ENCODE measurements at places on chromosomes 6 and 20. TPM values are rescaled to one million over a fixed set of nuclear protein-coding genes. Genes with fewer than 3 reads are reported as not detected.

DNA sequence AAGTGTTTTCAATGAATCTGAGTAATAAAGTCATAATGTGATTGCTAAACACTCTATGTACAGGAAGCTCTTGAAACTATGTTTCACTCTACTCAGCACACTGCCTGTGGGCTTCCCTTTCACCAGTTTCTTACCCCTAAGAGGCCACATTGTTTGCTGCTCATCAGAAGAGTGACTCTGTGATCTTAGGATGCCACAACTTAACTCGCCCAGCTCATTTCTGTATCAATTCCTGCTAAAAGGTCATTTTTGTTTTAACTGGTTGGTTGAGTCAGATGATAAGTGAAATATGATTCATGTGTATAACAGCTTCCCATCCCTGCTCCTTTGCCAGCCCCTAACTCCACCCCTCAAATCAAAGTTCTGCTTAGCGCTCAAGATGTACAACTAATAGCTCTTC is 9.8 kb upstream of the NDUFAF4 start:
- no peak overlapping the region for H3K4me3 ChIP-seq
- DNase-seq: no peak
- H3K4me1 ChIP-seq: no peaks in the 10 kb centered on the region
- peaks cover 92% of the 10 kb centered on the region for H3K27me3 ChIP-seq

DNA sequence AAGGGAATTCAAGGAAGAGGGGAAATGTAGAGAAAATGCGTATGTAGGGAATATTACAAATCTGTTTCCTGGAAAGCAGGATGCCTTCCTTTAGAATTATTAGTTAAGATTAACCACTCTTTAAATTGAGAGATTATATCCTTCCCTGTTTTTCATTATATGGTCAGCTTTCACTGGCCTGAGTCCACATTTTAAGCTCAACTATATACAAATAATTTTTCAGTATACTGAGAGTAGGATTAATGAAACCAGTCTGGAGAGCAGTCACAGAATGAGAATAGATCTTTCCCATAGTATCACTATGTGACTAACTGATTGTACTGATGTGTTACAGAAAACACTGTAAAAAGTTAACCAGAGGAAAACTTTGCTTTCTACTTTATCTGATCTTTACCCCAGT is 306.3 kb downstream of the LAMA2 start:
- no peak overlapping the region for H3K27ac ChIP-seq
- H3K4me1 ChIP-seq: peaks cover 6% of the 10 kb centered on the region
- H3K27me3 ChIP-seq: no peaks in the 10 kb centered on the region
- DNase-seq: no peak
- H3K36me3 ChIP-seq: no peaks in the 10 kb centered on the region
- H3K4me3 ChIP-seq: no peak overlapping the region

GRCh38 chr6:20837189-20837588 is 302.9 kb downstream of the CDKAL1 start:
- H3K27ac ChIP-seq: no peak overlapping the region
- H3K4me3 ChIP-seq: no peak overlapping the region
- DNase-seq: no peak
- H3K27me3 ChIP-seq: no peaks in the 10 kb centered on the region

GRCh38 chr20:45882469-45883099 is 1.6 kb downstream of the ZSWIM1 start:
- no peak for DNase-seq
- H3K4me1 ChIP-seq: peaks cover 21% of the 10 kb centered on the region
- H3K4me3 ChIP-seq: peak overlapping the region; percentile 97
- H3K36me3 ChIP-seq: peaks cover 11% of the 10 kb centered on the region
- H3K27ac ChIP-seq: no peak overlapping the region
- no peaks in the 10 kb centered on the region for H3K27me3 ChIP-seq

- H3K4me1 ChIP-seq: no peaks in the 10 kb centered on the region
- no peak overlapping the region for H3K4me3 ChIP-seq
- no peaks in the 10 kb centered on the region for H3K27me3 ChIP-seq
- DNase-seq: no peak
- no peaks in the 10 kb centered on the region for H3K36me3 ChIP-seq
- no peak overlapping the region for H3K27ac ChIP-seq
Measured at GRCh38 chr6:118700531-118700930, 49.1 kb upstream of the CEP85L start.

GRCh38 chr6:127190552-127190951 is 72.1 kb downstream of the RSPO3 start:
- no peaks in the 10 kb centered on the region for H3K36me3 ChIP-seq
- peak; percentile 40 for DNase-seq
- H3K4me3 ChIP-seq: no peak overlapping the region
- H3K27me3 ChIP-seq: peaks cover 27% of the 10 kb centered on the region

- DNase-seq: peak; percentile 27
Measured at GRCh38 chr6:112618849-112619248, 271.7 kb downstream of the RFPL4B start.

DNA sequence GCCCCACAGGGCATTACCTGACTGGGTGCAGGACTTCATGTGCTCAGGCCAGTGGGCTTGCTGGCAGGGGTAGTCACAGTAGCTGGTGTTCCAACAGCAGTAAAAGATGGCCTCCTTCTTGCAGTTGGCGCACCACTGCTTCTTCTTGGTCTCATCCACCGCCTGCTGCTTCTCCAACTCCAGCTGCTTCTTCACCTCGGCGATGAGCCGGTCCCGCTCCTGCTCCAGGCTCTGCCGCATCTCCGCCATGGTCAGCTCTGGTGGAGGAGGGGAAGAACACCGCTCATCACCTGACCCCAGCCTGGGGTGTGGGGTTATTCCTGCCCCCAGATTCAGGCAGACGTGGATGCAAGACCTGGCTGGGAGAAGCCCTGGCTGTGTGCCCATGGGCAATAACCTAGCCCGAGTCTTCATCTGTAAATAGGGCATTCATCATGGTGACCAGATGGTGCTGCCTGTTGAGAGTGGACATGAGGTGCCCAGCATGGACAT is 132.2 kb downstream of the ZMYND8 start:
- peak overlapping the region; percentile 48 for H3K27ac ChIP-seq
- H3K4me1 ChIP-seq: no peaks in the 10 kb centered on the region
- no peak for DNase-seq

DNA sequence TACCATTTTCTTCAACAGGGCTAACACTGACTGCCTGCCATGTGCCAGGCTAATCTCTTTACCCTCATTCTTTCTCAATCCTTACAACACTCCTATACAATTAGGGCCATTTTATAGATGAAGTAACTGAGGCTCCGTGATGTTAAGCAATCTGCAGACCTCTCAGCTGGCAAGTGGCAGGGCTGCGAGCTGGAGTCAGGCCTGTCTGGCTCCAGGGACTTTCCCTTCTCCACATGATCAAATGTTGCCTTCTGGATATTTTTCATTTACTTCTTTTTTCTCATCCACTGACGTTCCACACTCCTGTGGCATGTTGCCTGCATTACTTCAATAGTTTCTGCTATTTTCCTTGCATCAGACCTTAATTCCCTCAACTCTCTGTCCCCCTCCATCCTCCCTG is 55.2 kb upstream of the TAGAP start:
- H3K27me3 ChIP-seq: peaks cover 16% of the 10 kb centered on the region
- H3K36me3 ChIP-seq: no peaks in the 10 kb centered on the region
- peaks cover 6% of the 10 kb centered on the region for H3K4me1 ChIP-seq
- no peak overlapping the region for H3K27ac ChIP-seq

- H3K27me3 ChIP-seq: no peaks in the 10 kb centered on the region
- H3K4me1 ChIP-seq: peaks cover 17% of the 10 kb centered on the region
- H3K4me3 ChIP-seq: no peak overlapping the region
- no peaks in the 10 kb centered on the region for H3K36me3 ChIP-seq
Measured at GRCh38 chr6:138005846-138006245, 101.4 kb downstream of the PERP start.

MICB gene
- 4.3 TPM for total RNA-seq

MTRF1L gene
- 25.5 TPM for total RNA-seq

RIMS1 gene
- total RNA-seq: not detected

CYP21A2 gene
- total RNA-seq: 0.88 TPM

DACT2 gene
- not detected for total RNA-seq

SCGN gene
- not detected for total RNA-seq

ABHD12 gene
- 18.6 TPM for total RNA-seq

CCHCR1 gene
- 18.4 TPM for total RNA-seq

CLVS2 gene
- not detected for total RNA-seq

Data from MCF 10A (cell line).